Amniotic stem cell (primary cell): ENCODE measurements at places on chromosomes 2 and 18.

DNA sequence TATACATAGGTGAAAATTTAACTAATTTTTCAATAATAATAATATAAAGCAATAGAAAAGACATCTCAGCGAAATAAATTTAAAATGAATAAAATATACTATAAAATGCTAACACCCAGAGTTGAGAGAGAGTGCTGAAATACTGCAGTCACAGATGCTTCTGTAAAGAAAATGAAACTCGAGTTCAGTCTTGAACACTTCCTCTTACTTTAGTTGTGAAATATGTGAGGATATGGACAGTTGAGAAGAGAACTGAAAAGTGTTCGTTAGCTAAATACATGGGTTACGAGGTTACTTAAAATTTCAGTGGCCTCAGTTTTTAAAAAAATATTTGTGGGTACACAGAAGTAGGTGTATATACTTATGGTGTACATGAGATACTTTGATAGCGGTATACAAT lies 106.8 kb downstream of the DNAH7 start:
- DNase-seq: no peak

DNA sequence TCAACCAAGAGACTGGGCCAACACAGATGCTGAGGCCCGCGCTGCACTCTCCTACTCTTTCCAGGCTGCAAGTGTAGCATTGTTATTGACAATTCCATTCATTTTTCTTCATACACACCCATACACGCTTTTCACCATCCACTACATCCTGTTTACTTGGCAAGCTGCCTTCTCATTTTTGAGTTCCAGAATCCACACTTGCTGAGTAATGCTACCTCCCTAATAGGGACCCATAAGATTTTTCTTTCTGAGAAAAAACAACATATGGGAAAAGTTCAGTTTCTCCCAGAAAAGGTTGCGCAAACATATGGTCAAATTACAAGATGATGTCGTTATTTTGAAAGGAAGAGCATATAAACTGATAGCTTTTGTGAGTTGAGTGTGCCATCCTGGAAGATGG lies 3.3 kb upstream of the NETO1 start:
- peak; percentile 23 for DNase-seq

DNA sequence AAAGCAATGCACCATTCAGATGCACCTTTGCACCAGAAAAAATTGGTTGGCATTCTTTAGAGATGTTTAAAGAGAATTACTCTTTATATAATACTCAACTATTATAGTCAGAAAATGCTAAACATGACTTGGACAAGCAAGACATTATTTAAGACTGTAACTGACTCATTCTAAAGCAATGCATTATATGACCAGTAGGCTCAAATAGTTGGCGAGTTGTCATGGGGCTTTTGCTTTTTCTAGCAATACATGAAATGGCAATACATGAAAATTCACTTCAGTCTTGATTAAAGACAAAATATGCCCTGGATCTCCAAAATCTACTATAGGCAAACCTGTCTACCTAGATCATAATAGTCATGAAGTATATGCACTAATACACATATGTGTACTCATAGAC lies 216.9 kb upstream of the VWC2L start:
- peak; percentile 49 for DNase-seq

DNA sequence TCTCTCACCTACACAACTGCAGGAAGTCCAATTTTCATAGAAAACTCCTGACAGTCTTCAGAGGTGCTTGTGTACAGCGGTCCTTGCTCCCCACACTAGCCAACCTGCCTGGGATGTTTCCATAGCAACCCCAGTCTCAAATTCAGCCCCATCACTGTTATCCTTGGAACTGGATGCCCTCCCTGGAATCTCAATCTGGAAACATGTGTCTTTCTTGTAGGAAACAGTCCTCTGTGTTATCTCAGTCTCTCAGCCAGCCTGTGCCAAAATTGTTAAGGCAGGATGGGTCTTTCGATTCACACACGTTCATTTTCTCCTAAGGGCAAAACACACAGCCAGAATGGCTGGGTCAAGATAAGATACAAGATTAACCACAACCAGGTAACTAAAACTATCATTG lies 295.5 kb upstream of the RND3 start:
- no peak for DNase-seq

GRCh38 chr2:219421323-219421722 lies 3.1 kb downstream of the DES start:
- DNase-seq: no peak

DNA sequence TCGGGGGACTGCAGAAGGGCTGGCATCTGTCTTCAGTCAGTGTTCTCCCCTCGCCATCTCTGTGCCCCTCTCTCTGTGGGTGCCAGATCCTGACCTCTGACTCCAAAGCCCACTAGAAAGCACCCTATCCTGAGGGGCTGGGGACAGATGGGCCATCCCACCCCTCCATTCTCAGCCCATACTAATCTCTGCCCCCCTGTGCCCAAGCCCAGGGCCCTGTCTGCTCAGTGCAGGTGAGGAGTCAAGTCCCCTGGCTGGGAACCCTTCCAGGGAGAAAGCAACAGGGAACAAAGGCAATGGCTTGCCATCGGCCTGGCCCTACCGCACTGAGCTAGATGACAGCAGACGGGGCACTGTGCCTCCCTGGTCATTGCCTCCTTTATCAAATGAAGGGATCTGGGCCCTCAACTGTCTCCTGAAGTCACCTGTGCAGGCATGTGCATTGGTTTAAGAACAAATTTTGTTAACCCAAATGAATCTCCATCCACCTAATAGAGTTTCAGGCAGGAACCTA lies 42.7 kb upstream of the ID2 start:
- DNase-seq: no peak

DNA sequence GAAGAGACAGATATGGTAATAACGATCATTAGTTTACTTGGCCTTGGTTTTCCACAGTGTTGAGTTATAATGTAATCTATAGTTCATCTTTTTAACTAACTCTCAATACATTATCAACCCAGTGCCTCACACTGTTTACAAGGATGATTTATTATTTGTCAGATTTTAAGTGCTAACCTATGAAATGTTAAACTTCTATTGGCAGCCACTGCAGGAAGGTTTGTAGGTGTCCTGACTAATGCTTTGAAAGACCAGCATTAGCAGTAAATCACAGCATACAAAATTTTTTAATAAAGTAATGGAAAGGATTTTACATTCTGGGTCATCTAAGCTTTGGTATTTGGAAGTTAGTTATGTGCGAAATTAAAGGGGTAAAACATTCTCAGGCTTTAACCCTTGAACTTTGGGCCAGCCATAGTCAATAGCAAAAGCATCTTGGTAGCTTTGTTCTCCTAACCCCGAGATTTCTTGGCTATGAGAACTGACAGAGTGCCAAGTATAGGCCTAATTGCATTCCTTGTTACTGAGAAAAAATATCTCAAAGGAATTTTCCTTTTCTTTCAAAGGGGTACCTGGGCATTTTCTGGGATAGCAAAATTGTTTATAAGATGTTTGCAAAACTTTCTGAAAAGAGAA lies 30.6 kb downstream of the SPATS2L start:
- DNase-seq: no peak

GRCh38 chr2:54639609-54640008 lies 83.9 kb upstream of the EML6 start:
- no peak for DNase-seq

- no peak for DNase-seq
Observed at GRCh38 chr2:45780541-45781463, 129.3 kb downstream of the PRKCE start.

DNA sequence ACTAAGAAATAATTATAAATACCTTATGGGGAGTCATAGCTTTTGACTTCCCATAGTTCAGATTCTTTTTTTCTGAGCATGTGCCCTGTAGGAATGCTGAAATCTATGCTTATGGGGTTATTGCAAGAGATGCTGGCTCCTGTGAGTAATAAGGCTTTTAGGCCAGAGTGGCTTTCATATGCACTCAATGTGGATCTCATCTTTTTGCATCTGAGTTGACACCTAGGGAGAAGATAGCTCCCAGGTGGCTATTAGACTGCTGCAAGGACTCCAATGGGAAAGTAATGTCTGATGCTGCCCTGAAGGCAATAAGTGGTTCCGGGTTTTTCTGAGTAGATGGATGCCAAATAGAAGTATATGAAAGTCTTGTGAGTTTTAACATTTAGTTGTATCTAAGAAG lies 21.0 kb downstream of the DNAH6 start:
- no peak for DNase-seq

- no peak for DNase-seq
Observed at GRCh38 chr2:133705287-133705686, 137.0 kb upstream of the NCKAP5 start.

DNA sequence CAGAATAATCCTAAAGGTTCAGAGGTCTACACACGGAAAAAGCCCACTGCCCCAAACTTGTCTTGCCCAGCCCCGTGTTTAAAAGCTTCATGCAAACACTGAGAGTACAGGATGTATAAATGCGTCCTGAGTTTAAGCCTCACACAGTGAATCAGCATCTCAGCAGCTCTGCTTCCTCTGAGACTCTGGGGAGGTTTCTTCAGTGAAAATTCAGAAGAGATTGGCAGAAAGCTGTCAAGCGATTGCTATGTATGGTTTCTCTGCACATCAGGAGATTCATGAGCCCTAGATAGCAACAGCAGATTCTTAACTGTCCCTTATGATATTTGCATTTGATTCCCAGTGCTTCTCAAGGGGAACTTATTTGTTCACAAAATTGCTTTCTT lies 27.1 kb downstream of the CRACDL start:
- DNase-seq: peak; percentile 4

- DNase-seq: no peak
Observed at GRCh38 chr2:8115966-8116365, 565.9 kb upstream of the ID2 start.

DNA sequence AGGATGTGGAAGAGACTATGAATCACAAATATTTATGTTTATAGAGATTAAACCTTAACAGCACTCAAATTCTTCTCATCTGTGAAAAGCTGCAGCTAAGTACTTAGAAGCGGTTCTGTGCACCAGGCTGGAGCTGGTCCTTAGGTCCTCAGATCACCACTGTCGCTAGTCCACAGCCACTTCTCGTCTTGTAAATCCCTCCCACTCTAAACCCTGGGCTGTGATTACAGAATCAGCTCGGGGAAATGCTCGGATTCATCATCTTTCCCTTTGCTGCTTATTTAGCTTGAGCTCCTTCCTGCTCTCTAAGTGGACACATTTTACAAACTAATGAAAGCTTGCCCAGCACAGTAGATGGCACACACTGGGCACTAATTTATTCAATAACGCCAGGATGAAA lies 61.7 kb downstream of the RNF152 start:
- no peak for DNase-seq

- no peak for DNase-seq
Observed at GRCh38 chr18:12747530-12748315, 44.9 kb downstream of the PSMG2 start.

GRCh38 chr2:48165070-48165753 lies 258.9 kb upstream of the FBXO11 start:
- no peak for DNase-seq

- DNase-seq: no peak
Observed at GRCh38 chr18:56235481-56236013, 402.8 kb downstream of the TXNL1 start.

- DNase-seq: no peak
Observed at GRCh38 chr2:229562472-229563127, 151.8 kb downstream of the DNER start.

DNA sequence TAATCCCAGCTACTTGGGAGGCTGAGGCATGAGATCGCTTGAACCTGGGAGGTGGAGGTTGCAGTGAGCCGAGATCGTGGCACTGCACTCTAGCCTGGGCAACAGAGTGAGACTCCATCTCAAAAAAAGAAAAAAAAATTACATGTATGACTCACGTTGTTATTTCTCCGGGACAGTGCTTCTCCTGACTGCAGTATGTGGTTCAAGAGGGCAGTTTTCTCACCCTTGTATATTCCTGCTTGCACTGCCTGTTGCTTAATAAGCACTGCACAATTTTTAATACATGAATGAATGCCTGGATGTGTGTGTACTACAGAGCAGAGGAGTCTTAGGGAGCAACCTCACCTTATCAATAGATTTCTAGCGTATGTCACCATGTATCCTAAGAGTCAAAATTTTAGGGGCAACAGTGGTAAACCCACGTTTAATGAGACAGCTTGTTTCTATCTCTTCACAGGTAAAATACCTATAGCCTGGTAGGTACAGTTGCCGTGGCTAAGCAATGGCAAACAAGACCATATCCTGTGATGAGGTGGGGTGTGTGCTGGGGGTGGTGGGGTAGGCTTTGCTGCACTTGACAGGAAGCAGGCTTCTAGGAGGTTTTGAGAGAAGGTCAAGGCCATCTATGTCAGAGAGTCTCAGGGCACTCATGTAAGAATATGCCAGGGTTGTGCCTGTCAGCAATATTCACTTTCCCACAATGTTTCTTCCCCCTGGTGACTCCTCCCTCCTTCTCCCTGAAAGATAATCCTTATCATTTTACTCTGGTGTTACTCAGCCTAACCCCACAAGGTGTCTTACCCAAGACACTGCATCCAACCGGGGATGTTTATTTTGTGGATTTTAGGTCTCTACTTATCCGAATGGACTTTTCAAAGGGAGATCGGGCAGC lies 36.9 kb upstream of the MEX3C start:
- DNase-seq: no peak

GRCh38 chr18:48160622-48161021 lies 230.2 kb upstream of the SMAD2 start:
- DNase-seq: no peak

GRCh38 chr2:12109363-12110017 lies 363.1 kb downstream of the LPIN1 start:
- no peak for DNase-seq

DNA sequence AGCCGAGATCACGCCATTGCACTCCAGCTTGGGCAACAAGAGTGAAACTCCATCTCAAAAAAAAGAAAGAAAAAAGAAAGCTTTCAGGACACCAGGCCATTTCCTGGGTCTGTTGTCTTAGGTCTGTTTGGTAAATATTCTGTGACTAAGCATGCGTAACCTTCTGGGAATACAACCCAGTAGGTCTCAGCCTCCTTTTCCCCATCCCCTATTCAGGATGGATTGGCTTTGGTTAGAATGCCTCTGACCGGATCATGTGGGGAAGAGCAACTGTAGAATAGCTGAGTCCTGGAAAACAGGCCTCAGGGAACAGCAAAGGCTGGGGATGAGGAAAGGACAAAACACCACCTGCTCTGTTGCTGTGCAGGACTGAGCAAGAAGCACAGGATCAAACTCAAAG lies 1.6 kb upstream of the PDCL3 start:
- no peak for DNase-seq

- DNase-seq: no peak
Observed at GRCh38 chr2:196174404-196174803, 3.0 kb upstream of the STK17B start.

- no peak for DNase-seq
Observed at GRCh38 chr2:237739101-237739500, 59.5 kb upstream of the RBM44 start.
